ENCODE measurements at places on chromosomes 3 and 15. TPM values are rescaled to one million over a fixed set of nuclear protein-coding genes. Genes with fewer than 3 reads are reported as not detected.

The HEG1 gene
- 114 TPM for total RNA-seq

The CCDC39 gene
- total RNA-seq, result not detected

The CRBN gene
- total RNA-seq, result 62.5 TPM

The ALPK3 gene
- 0.59 TPM for total RNA-seq

The EOMES gene
- total RNA-seq, result not detected

The ACKR4 gene
- not detected for total RNA-seq

The RPL39L gene
- 9.1 TPM for total RNA-seq

The RBPMS2 gene
- total RNA-seq, result 0.29 TPM

The SH3GL3 gene
- total RNA-seq, result 0.29 TPM

The RBM5 gene
- 150 TPM for total RNA-seq

The TMCC1 gene
- 25.0 TPM for total RNA-seq

The C3orf70 gene
- 1.4 TPM for total RNA-seq

The CPLX3 gene
- total RNA-seq, result not detected

The SKOR1 gene
- 0.36 TPM for total RNA-seq

The ESYT3 gene
- total RNA-seq, result 0.59 TPM

The PPP2R3A gene
- 23.9 TPM for total RNA-seq

The CPN2 gene
- 0.29 TPM for total RNA-seq

The IL20RB gene
- total RNA-seq, result 1.8 TPM

The HTD2 gene
- total RNA-seq, result 6.2 TPM

The ECE2 gene
- total RNA-seq, result not detected

The SPRED1 gene
- 32.6 TPM for total RNA-seq

The SLC24A5 gene
- total RNA-seq, result not detected

The KLHL40 gene
- total RNA-seq, result not detected

The SLC9A9 gene
- 8.3 TPM for total RNA-seq

The MEGF11 gene
- total RNA-seq, result not detected

The IL5RA gene
- not detected for total RNA-seq

The RYR3 gene
- not detected for total RNA-seq

The COL6A5 gene
- total RNA-seq, result not detected

The TPRG1 gene
- 6.5 TPM for total RNA-seq

The MTHFS gene
- total RNA-seq, result 15.6 TPM

The SIAH2 gene
- total RNA-seq, result 35.7 TPM

The CHL1 gene
- 3.6 TPM for total RNA-seq

The GPR171 gene
- not detected for total RNA-seq

The TRH gene
- under 0.01 TPM for total RNA-seq

The CPNE9 gene
- not detected for total RNA-seq

The WDR72 gene
- not detected for total RNA-seq

The SLC6A11 gene
- total RNA-seq, result not detected

The GHSR gene
- total RNA-seq, result not detected

The CRELD1 gene
- 7.6 TPM for total RNA-seq

The THAP10 gene
- total RNA-seq, result 1.1 TPM

The FBXO40 gene
- not detected for total RNA-seq

The CACNA2D2 gene
- not detected for total RNA-seq

The HIGD2B gene
- not detected for total RNA-seq

The ZNF770 gene
- 34.7 TPM for total RNA-seq

The CD80 gene
- total RNA-seq, result 2.5 TPM

The CCDC9B gene
- total RNA-seq, result 23.9 TPM

The ACKR2 gene
- not detected for total RNA-seq

The MED12L gene
- total RNA-seq, result 2.2 TPM

The ADAMTSL3 gene
- total RNA-seq, result 0.72 TPM

The SLC22A13 gene
- total RNA-seq, result 0.29 TPM

The SPATA12 gene
- not detected for total RNA-seq

The TIMP4 gene
- total RNA-seq, result 2.4 TPM

The AHSG gene
- total RNA-seq, result not detected

The TEX55 gene
- total RNA-seq, result not detected

The SLC12A1 gene
- not detected for total RNA-seq

The FBXL2 gene
- total RNA-seq, result 23.6 TPM

The FGF12 gene
- total RNA-seq, result not detected

The TGM4 gene
- not detected for total RNA-seq

Measured in osteoblast (primary cell).